ENCODE measurements at places on chromosomes 4 and X. TPM values are rescaled to one million over a fixed set of nuclear protein-coding genes. Genes with fewer than 3 reads are reported as not detected.

Gene PRR32
- not detected for total RNA-seq

Gene MAGEA2
- not detected for total RNA-seq

Gene C4orf50
- 0.09 TPM for total RNA-seq

Gene FGB
- total RNA-seq = 0.95 TPM

Gene TAF7L
- total RNA-seq = not detected

Gene YTHDC1
- total RNA-seq = 77.2 TPM
